ENCODE measurements at places on chromosomes 12 and 14.

DNA sequence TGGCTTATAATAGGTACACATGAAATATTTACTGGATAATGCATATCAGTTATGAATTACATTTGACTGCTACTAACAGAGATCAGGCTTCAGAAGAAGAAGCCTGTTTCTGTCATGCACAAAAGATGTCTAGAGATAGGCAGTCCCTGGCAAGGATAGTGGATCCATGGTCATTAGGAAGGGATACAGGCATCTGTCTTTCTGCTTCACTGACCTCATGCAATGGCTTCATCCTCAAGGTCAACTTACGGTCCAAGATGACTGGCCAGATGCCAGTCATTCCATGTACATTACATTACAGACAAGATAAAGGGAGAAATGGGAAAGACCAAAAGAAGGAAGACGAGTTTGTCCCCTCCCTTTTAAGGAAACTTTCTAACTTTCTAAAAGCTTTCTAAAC, 94.0 kb downstream of the NUAK1 start:
- no peak for DNase-seq

- no peak for DNase-seq
These were observed 19.4 kb downstream of the EVL start for GRCh38 chr14:100084591-100084990.

DNA sequence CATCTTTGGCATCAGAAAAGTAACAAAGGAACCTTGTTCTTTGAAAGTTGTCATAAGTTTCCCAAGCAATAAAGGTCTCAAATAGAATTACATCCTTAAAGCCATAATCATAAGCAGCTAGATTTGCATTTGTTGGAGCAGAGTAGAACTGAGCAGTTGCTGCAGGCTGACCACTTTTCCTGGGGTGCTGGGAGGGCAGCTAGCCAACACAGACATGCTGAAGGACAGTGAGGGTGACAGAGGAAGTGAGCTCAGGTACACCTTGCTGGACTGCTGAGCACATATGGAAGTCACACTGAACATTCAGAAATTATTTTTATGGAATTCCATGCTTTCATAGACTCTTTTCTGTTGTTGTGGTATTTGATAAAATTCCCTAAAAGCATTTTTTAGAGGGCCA, 66.2 kb downstream of the MARK3 start:
- no peak for DNase-seq

- DNase-seq, result no peak
These were observed 359.3 kb downstream of the ADGRD1 start for GRCh38 chr12:131312793-131313545.

- DNase-seq, result no peak
These were observed 6.2 kb downstream of the AMN start for GRCh38 chr14:102928412-102929240.

Data from HuH-7 (cell line).